Stimulated activated CD8-positive, alpha-beta memory T cell treated with anti-CD3 and anti-CD28 coated beads, Interleukin-4, amount 100 ng/mL, for 1 hour (primary cell): ENCODE measurements at places on chromosomes 4 and X.

- DNase-seq: no peak
These were observed 79.1 kb upstream of the HAND2 start for GRCh38 chr4:173609158-173609557.

DNA sequence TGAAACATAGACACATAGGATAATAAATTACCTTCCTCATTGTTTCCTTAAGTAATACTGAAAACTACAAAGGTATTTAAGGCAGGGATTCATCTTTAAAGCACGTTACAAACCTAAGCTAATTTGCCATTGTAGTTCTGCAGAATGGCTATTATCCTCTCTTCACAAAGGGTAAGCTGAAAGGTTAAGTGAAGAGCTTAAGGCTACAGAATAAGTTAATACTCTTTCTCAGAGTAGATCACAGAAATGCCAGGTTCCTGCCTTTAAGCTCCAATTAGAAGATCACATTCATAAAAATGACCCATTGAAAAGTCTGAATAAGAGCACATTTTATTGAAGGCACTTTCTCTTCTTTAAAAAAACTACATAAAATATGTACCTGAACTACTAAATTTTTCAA, 42.1 kb upstream of the PRDM5 start:
- no peak for DNase-seq

DNA sequence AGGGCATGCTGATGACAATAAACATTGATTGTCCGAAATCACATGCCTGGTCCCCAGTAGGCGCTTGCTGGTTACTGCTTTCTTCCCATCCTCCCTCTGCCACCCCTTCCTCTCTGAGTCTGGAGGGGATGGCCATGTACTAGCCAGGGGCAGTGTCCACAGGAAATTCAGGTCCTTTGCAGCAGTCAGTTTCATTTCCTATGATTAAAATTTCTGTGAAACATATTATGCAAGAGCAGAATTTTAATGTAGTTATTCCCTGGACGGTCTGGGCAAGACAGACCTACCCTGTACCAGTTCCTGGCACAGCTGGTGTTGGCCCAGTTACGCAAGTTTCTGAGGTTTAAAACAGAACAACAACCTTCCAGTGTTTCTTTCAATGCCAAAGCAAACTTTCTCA, 28.2 kb upstream of the TLR2 start:
- no peak for DNase-seq

DNA sequence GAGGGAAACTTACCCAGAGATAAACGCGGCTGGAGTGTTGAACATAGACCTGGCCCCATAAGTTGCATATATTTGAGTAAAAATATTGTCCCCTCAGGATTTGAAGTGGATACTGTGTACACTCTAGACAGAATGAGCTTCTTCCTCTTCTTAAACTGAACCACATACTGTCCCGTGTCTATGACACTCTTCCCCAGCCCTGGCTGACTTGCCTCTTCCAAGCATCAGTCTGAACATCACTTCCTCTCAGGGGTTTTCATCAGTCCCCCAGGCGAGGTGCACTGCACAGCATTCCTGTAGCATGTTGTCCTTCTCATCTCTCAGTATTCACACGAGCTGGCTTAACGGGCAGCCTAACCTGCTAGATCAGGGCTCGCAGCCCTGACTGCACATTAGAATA, 80.5 kb upstream of the TMEM150C start:
- no peak for DNase-seq

- DNase-seq: no peak
These were observed 108.3 kb downstream of the JADE1 start for GRCh38 chr4:128917781-128918180.

- no peak for DNase-seq
These were observed 15.7 kb downstream of the L1CAM start for GRCh38 chrX:153870288-153870690.
